ENCODE measurements at places on chromosomes 6 and 20. TPM values are rescaled to one million over a fixed set of nuclear protein-coding genes. Genes with fewer than 3 reads are reported as not detected.

DNA sequence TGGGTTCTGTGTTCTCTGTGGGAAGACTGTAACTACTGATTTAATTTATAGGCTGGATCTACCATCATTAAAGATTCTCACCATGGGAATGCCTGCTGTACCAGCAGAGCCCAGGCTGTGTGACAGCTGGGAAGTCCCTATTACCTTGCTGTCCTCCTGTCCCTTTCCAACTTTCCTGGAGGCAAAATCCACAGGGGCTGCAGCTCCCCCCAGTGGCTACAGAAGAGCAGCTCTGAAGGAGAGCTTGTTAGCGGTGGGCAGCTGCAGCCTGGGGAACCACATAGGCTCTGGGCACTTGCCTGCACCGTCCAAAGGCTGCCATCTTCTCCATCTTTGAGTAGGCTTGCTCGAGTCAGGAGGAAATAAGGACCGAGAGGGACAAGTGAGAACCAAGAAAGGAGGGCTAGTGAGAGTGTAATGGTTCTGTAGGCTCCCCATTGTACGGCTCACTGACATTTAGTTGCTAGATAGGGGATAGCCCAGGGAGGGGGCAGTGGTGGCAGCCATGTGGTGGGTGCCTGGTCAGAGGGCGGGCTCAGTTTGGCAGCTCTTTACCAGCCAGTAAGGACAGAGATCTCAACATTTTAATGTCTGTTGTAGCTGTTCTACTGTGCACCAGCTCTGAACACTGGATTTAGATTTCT is 155.1 kb upstream of the MLIP start:
- DNase-seq: peak; percentile 43
- no peak overlapping the region for H3K4me3 ChIP-seq
- H3K36me3 ChIP-seq: no peaks in the 10 kb centered on the region
- no peak overlapping the region for H3K27ac ChIP-seq
- H3K27me3 ChIP-seq: peaks cover 3% of the 10 kb centered on the region

DNA sequence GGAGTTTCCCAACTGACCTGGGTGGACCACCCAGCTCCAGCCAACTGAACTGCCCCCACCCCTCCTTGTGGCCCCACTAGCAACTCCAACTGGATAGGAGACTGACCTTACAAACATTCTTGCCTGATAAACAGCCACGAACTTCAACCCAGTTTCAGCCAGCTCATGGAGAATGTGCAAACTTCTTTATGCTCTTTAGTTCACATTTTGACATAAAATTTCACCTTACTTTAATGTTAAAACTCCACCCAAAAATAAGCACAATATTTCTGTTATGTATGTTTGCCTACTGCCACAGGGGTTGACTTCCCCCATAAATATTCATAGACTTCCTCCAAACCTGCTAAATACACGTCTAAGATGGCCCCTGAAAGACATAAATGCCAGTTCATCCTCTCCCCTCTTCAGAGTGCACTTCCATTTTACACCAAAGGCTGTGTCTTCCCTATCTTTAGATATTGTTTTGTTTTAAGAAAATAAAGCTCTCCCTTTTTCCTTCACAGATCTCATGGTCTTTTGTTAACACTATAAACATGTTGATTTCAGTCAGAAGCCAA is 643.7 kb downstream of the EPM2A start:
- H3K36me3 ChIP-seq: no peaks in the 10 kb centered on the region
- no peak overlapping the region for H3K4me3 ChIP-seq
- H3K4me1 ChIP-seq: no peaks in the 10 kb centered on the region
- no peaks in the 10 kb centered on the region for H3K27me3 ChIP-seq
- H3K27ac ChIP-seq: no peak overlapping the region
- DNase-seq: no peak

- no peak for DNase-seq
- peaks cover 15% of the 10 kb centered on the region for H3K4me1 ChIP-seq
- no peaks in the 10 kb centered on the region for H3K36me3 ChIP-seq
- H3K27me3 ChIP-seq: no peaks in the 10 kb centered on the region
- H3K27ac ChIP-seq: peak overlapping the region; percentile 83
These were observed 23.9 kb upstream of the TOP1 start for GRCh38 chr20:41004531-41005360.

DNA sequence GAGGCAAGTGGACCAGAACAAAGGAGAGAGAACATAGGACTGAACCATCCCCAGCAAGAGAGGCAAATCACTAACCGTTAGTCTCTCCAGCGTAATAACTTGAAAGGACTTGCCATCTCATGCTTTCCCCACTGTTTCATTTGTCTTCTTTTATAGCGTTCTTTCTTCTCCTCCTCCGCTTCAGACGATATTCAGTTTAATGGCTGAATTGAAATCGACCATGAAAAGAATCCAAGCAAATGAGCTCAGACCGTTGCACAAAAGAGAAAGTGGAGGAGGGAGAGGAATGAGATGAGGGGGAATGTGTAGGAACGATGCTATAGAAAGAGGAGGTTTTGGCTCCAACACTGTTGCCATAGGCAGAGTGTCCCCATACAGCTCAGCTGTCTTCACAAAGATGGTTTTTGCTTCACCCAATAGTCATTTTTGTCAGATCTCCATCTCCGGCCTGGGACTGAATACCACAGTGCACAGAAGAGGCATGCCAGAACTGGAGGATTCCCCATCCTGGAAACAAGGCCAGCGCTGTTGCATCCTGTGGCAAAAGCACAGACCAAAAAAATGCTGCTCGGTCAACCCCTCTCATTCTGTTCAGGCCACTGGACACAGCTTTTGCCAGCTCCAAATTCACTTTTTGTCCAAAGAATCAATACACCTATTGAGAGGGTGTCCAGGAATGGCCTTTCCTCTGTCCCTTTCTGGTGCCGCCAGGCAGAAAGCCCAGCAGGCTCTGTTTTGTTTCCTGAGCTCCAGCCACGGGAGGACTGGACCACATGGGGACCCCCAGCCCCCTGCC is 176.1 kb downstream of the ID4 start:
- no peak overlapping the region for H3K4me3 ChIP-seq
- no peak for DNase-seq
- H3K36me3 ChIP-seq: no peaks in the 10 kb centered on the region
- H3K27me3 ChIP-seq: peaks cover 6% of the 10 kb centered on the region
- no peaks in the 10 kb centered on the region for H3K4me1 ChIP-seq

GRCh38 chr6:40719671-40720374 is 132.7 kb upstream of the LRFN2 start:
- H3K4me3 ChIP-seq: 0 out of 2 replicates have a peak overlapping the region, but pooled peaks have one; percentile 5
- H3K27ac ChIP-seq: peak overlapping the region; percentile 1
- no peak for DNase-seq
- H3K4me1 ChIP-seq: no peaks in the 10 kb centered on the region
- no peaks in the 10 kb centered on the region for H3K27me3 ChIP-seq
- H3K36me3 ChIP-seq: no peaks in the 10 kb centered on the region

GRCh38 chr6:38580030-38580429 is 59.7 kb downstream of the BTBD9 start:
- DNase-seq: no peak
- H3K4me1 ChIP-seq: no peaks in the 10 kb centered on the region
- H3K36me3 ChIP-seq: no peaks in the 10 kb centered on the region
- H3K4me3 ChIP-seq: no peak overlapping the region
- H3K27ac ChIP-seq: no peak overlapping the region

DNA sequence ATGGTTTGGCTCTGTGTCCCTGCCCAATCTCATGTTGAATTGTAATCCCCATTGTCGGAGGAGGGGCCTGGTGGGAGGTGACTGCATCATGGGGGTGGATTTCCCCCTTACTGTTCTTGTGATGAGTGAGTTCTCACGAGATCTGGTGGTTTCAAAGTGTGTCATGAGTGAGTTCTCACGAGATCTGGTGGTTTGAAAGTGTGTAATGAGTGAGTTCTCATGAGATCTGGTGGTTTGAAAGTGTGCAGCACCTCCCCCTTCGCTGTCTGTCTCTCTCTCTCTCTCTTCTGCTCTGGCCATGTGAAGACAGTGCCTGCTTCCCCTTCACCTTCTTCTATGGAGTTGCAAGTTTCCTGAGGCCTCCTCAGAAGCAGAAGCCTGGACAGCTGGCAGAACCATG is 87.6 kb downstream of the MYLK4 start:
- no peak overlapping the region for H3K4me3 ChIP-seq
- DNase-seq: no peak
- H3K27me3 ChIP-seq: no peaks in the 10 kb centered on the region
- H3K27ac ChIP-seq: no peak overlapping the region
- H3K36me3 ChIP-seq: no peaks in the 10 kb centered on the region

DNA sequence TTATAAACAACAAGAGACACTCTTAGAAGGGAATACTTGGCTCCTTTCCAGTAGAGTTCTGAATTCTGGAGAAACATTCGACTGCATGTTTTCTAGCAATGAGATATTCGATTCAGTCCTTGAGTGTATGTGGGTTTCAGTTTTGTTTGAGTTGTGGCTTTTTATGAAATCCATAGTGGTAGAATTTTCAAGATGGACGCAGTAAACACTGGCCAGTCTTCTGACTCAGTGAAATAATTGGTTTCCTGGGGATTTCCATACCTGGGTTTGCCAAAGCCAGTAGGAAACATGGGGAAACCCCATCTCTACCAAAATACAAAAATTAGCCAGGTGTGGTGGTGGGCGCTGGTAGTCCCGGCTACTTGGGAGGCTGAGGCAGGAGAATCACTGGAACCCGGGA is 273.5 kb upstream of the PLCB4 start:
- DNase-seq: no peak
- no peak overlapping the region for H3K27ac ChIP-seq
- no peaks in the 10 kb centered on the region for H3K36me3 ChIP-seq
- no peaks in the 10 kb centered on the region for H3K27me3 ChIP-seq
- no peaks in the 10 kb centered on the region for H3K4me1 ChIP-seq

GRCh38 chr6:18214003-18214402 is 50.3 kb downstream of the DEK start:
- no peaks in the 10 kb centered on the region for H3K27me3 ChIP-seq
- H3K4me1 ChIP-seq: no peaks in the 10 kb centered on the region
- H3K4me3 ChIP-seq: no peak overlapping the region
- no peaks in the 10 kb centered on the region for H3K36me3 ChIP-seq

GRCh38 chr6:125888989-125889656 is 67.4 kb upstream of the HINT3 start:
- no peaks in the 10 kb centered on the region for H3K4me1 ChIP-seq
- no peaks in the 10 kb centered on the region for H3K27me3 ChIP-seq
- H3K27ac ChIP-seq: no peak overlapping the region
- no peak overlapping the region for H3K4me3 ChIP-seq

DNA sequence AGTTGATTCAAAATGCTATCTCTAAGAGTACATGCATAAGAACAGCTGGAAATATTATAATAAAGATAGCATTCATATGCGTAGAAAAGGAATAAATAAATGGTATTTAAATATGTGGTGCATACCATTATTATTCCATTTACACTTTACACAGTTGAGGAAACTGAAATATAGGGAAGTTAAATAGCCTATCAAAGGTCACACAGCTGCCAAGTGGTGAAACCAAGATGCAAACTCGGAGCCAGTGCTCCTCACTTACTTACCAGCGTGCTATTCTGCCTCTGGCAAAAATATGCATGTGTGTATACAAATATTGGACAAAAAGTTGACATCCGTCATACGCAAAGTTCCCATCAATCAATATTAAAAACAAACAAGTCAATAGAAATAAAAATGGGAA is 22.3 kb upstream of the ANKEF1 start:
- H3K4me3 ChIP-seq: no peak overlapping the region
- no peaks in the 10 kb centered on the region for H3K36me3 ChIP-seq
- H3K4me1 ChIP-seq: no peaks in the 10 kb centered on the region
- H3K27me3 ChIP-seq: no peaks in the 10 kb centered on the region

- no peak for DNase-seq
- no peaks in the 10 kb centered on the region for H3K27me3 ChIP-seq
These were observed 263.1 kb upstream of the HSF2 start for GRCh38 chr6:122136386-122136785.

GRCh38 chr6:88381289-88381642 is 215.1 kb upstream of the CNR1 start:
- no peak overlapping the region for H3K27ac ChIP-seq
- no peaks in the 10 kb centered on the region for H3K36me3 ChIP-seq
- H3K4me3 ChIP-seq: no peak overlapping the region
- H3K27me3 ChIP-seq: peaks cover 2% of the 10 kb centered on the region
- H3K4me1 ChIP-seq: no peaks in the 10 kb centered on the region

Gene OPN5
- total RNA-seq: not detected

Gene PRDM13
- not detected for total RNA-seq

Gene ENPP5
- not detected for total RNA-seq
